ENCODE measurements at places on chromosomes 3 and 15.

- no peak for DNase-seq
Observed at GRCh38 chr3:89762405-89762804, 655.0 kb downstream of the EPHA3 start.

DNA sequence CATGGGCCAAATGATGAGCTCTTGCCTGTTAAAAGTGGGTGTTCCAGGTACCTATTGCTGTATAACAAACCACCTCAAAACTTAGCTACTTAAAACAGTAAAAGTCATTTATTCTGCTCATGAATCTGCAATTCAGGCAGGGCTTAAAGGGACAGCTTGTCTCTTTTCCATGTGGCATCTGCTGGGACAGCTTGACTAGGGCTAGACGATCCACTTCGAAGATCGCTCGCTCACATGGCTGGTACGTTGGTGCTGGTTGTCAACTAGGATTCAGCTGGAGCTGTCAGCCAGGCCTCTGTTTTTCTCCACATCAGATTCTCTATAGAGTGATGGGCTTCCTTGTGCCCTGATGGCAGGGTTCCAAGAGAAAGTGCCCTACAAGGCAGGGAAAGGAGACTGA is 581.3 kb downstream of the NTRK3 start:
- no peak for DNase-seq

DNA sequence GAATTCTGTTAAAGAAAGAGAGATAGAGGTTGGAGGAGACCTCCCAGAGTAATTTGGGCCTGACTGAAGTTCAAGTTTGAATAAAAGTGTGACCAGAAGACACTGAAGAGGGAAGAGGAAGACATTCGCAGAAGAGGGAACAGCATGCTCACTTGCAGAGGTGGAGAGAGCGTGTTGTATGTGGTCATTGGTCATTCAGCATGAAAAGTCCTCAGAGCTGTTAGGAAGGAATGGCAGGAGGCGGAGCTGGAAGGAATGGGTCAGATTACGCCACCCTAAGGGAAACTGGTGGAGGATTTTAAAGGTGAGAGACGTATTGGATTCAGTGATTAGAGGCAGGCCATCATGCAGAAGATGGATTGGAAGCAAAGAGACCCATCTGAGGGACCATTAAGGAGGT is 41.6 kb downstream of the IQCH start:
- no peak for DNase-seq

DNA sequence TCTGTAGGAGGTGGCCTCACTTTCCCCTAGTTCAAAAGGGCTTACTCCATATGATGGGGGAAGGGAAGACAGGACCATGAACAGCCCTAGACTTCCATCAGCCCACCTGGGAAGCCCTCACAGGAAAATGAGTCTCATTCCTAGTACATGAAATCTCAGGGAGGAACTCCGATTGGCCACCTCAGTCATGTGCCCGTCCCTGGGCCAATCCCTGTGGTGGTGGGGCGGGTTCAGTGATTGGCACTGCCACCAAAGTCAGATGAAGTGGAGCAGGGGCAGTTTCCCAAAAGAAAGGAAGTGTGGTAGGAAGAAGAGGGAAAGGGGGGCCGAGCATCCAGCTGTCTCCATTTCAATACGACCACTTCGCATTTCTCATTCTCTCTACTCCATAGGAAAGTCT is 25.9 kb upstream of the GP9 start:
- DNase-seq: no peak

GRCh38 chr3:25901796-25902195 is 111.9 kb downstream of the OXSM start:
- no peak for DNase-seq

DNA sequence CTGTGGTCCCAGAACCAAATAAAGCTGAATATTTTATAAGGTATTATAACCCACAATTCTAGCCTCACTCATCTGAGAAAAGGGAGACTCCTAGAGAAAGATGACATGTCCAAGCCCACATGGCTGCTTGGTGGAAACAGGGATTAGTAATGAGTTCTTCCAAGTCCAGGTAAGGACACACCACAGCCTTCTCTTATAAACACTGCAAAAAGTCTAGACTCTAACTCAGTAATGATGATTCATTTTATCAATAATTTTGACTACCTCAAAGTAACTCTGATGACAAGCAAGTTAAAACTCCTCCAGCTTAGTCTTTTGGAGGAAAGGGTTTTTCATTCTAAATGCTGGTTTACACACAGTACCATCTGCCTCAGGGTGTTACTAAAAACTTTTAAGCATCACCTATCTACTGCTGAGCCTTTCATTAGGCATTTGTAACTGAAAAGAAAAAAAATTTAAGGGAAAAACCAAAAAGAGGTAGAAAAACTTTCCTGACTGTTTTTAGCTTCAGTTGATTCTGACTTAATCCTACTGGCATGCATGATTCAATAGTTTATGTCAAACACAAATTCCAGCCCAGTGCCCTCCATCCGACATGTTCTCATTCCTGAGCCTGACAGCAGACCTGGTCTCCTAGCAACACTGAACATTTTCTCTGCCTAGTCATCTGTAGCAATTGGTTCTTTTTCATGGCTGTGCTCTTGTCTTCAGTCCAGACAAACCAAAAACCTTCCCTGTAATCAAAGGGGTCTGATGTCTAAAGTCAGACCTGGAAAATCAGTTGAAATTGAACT is 43.9 kb downstream of the P3H2 start:
- DNase-seq: no peak

- DNase-seq: no peak
Observed at GRCh38 chr3:43025423-43025822, 46.3 kb downstream of the GASK1A start.

DNA sequence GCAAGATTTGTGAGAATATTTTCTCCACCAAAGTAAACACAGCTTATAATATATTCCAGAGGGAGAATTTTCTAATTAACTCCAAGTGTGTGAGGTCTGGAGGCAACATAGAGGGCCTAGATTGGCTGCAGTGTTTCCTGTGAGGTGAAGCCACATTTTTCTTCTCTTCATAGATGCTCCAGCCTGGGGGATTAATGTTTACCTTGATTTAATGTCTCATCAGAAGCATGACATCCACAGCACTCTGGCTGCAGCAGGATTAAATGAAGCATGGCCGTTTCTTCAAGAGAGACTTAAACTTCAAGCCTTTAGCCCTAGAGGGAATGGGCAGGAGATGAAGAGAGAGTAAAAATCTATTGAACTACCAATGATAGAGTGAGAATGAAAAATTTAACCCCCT is 137.9 kb upstream of the ZBTB20 start:
- DNase-seq: no peak

- DNase-seq: no peak
Observed at GRCh38 chr15:76815421-76815820, 89.7 kb downstream of the SCAPER start.

GRCh38 chr15:81362790-81363189 is 11.2 kb downstream of the TMC3 start:
- no peak for DNase-seq

- no peak for DNase-seq
Observed at GRCh38 chr3:105622169-105622568, 246.6 kb downstream of the CBLB start.

All from effector CD4-positive, alpha-beta T cell (primary cell).